Activated CD4-positive, alpha-beta T cell treated with anti-CD3 and anti-CD28 coated beads, Interleukin-2, amount 50 U/mL, for 1 hour (primary cell): ENCODE measurements at places on chromosomes 6 and 20.
A peak's percentile ranks its signal among the peaks of the same experiment; 100 is the strongest.

GRCh38 chr6:88535306-88535705, 369.2 kb upstream of the CNR1 start:
- no peak for DNase-seq

- no peak for DNase-seq
Observed at GRCh38 chr6:109230453-109230852, 135.1 kb downstream of the CEP57L1 start.

- DNase-seq = no peak
Observed at GRCh38 chr20:34579191-34579978, 20.9 kb downstream of the MAP1LC3A start.

DNA sequence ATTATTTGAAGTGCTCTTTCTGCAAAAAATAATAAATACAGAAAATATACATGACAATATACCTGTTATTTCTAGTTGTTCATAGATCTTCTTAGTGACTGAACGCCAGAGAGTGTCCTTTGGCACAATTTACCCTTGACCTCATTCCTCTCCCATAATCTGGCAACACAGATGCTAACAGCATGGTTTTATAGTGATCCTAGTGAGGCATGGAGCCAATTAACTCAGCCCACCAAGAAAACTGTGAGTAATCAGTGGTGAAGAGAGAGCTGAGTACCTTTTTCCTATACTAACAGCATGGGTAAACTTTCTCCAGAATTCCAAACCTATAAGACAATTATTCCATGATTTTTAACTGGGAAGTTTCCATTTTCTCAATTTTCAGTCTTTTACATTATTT, 61.0 kb downstream of the VGLL2 start:
- DNase-seq = no peak

GRCh38 chr6:19804205-19805128, 32.7 kb upstream of the ID4 start:
- DNase-seq = peak; percentile 9

DNA sequence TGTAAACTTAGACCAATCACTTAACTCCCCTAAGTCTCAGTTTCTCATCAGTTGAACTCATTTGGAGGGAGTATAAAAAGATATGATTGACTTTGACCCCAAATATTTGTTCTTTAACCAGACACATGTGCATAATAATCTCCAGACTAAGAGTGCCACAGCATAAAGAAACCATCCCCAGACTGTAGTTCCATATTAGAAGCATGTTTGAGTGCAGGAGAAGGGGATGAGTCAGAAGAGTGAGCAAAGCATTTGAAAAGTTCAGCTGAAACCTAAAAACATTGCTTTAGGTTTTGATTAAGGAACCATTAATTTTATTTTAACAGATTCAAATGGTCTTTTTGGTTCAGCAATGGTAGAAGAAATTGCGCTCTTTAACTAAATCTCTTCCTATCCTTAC, 654.8 kb downstream of the UTRN start:
- DNase-seq = no peak

GRCh38 chr6:121695329-121695728, 259.9 kb downstream of the GJA1 start:
- no peak for DNase-seq

GRCh38 chr6:132612449-132613108, 11.5 kb downstream of the TAAR2 start:
- no peak for DNase-seq

DNA sequence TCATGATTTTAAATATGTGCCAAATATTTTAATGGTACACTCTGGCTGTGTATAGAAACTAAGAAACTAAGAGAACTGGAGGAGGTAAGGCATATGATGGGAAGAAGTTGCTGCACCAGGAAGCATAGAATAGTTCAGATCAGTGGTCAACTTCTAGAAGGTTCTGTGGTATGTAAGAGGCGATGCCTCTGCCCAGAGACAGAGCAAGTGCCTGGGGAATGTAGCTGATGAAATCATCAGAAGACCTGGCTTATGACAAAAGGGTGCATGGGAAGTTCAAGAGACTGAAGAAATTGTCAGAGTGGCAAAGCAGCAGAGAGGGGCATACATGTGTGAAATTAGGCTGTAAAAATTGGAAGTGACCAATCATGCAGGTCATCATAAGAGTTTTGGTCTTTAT, 580.8 kb downstream of the BMP2 start:
- no peak for DNase-seq

DNA sequence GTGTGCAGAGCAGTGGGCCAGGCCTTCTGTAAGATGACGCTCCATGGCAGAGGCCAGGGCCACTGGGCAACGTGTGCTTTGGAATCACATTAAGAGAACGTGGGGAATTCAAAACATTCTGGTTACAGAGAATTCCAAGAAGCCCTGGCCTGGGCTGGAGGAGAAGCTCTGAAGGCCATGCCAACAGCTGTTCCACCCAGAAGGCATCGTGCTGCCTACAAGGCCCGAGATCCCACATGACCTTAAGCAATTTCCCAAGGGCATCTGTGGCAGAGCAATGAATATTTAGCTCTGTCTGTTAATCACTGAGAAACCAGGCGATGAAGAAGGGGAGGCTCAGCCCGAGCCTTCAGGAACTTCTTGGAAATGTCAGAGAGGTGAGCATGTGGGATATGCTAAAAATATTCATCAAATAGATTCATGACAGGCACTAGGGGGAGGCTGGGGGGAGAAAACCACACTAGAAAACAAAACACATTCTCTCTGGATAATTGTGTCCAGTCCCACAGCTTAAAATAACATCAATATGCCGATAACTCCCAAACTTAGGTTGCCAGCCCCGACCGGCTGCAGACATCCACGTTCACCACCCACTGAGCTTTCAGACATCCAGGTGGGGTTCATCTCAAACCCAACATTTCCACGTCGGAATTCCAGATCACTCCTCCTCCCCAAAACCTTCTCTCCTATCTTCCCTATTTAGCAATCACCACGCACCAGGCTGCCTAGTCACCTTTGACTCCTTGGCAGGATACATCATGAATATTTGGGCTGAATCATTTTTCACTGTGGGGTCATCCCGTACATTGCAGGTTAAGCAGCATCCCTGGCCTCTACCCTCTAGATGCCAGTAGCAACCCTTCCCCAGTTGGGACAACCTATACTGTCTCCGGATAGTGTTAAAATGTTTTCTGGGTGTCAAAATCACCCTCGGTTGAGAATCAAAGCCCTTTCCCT, 6.6 kb downstream of the SULF2 start:
- DNase-seq = no peak

DNA sequence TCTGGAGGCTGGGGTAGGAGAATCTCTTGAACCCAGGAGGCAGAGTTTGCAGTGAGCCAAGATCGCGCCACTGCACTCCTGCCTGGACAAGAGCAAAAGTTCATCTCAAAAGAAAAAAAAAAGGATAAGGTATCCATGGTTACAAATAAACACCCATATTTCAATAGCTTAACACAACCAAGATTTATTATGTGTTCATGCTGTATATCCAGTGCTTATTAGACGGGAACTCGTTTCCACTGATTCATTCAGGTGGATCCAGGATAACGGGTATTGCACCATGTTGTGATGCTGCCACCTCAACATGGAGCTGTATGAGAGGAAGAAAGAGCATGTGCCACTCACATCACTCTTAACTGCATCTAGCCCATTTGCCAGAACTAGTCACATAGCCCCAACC, 69.1 kb upstream of the HIVEP1 start:
- no peak for DNase-seq

DNA sequence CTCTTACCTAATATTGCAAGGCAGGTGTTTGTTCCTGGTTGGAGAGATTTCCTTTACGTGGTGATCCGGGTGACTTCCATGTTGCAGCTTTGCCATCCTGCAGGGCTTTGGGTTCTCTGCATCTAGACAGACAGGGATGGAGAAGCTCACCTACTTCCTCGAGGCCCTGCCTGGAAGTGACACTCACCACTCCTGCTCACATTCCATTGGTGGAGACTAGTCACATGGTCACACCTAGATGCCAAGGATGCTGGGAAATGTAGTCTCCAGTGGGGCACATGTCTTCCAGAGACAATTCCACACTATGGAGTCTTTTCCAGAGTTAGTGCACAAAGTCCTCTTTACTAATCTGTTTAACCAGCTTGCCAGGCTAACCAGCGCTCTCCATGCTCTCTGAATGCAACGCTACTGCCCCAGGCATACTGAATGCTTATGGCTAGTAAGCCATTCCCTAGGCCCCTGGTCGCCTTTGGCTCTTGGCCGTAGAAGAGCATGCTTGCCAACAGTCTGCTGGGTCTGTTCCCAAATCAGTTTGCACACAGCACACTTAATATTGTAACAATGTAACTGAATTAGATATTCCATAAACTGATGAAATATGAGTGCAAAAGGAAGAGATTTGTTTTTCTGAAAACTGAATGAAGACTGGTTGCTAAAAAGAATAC, 6.7 kb upstream of the KCNK15 start:
- peak; percentile 17 for DNase-seq

DNA sequence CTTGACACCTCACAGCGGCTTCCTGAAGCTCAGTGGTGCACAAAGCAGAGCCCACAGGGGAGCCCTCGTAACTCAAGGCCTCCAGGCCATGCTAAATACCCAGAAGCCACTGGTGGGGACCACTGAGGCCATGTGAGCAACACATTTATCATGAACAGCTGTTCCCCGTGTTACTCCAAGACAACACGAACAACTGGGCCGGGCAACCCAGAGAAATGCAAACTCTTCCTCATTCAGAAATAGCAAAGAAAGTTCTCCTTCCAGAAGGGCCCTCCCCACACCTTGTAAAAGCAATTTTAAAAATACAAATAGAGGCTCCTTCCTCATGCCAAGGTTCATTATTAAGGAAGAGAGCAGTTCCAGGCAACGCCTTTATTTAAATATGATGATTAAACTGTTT, 36.3 kb upstream of the SLCO4A1 start:
- DNase-seq = no peak

GRCh38 chr6:148884461-148884860, 137.6 kb downstream of the UST start:
- DNase-seq = no peak
